ENCODE measurements at places on chromosomes 1 and 21.

- no peak for DNase-seq
These were observed 14.0 kb downstream of the RSPO1 start for GRCh38 chr1:37620707-37621106.

- peak; percentile 8 for DNase-seq
These were observed 128.2 kb downstream of the ATG4C start for GRCh38 chr1:62912028-62912638.

- DNase-seq: no peak
These were observed 50.1 kb downstream of the SSBP3 start for GRCh38 chr1:54355931-54356679.

DNA sequence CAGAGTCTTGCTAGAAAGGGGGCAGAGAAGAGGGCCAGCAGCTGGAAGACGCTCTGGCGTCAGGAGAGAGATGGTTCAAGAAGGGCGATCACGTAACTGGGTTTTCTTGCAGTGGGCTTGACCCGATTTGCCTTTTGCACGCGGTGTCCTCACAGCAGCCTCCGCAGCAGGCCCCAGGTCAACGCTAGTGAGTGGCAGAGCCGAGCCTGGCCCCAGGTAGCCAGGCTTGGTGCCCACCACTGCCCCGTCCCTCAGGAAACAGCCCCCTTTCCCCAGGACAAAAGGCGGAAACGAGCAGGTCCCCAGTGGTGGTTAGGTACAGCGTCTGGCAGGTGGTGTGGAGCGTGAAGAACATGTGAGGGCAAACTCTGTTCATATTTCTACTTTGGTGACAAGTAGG lies 8.6 kb upstream of the UTS2 start:
- no peak for DNase-seq

DNA sequence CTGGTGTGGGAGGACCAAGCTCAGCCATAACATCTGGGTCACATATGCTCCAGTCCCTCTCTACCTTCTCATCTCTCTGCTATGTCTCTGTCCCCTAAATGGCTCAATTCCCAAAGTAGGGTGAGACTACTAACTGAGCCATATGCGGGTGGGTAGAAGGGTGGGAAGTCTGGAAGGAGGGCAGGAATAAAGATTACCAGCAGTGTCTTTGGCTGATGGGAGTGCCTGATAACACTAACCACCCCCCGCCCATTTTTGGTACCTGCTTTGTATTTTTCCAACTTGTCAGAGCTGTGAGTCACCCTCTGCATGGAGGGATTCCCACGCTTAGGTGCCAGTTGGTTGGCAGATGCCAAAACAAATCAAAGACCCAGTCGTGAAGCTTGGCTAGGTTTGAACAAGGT lies 14.9 kb upstream of the SSBP3 start:
- DNase-seq: no peak

DNA sequence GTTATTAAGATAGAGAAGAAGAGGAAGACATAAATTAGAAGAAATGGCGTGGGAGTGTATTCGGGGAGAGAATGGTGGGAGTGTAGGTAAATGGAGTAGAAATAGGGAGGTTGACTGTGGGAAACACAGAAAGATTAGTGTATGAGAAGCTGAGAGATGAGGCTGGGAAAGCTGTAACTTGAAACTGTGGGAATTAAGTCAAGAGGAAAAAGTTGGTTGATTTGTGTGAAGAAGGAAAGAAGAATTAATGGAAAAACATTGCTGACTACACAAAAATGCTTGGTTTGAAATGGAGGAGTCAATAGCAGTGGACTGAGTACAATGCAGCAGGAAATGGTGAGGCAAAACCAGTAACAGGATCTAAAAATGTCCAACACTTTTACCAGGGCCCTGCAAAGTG lies 448.3 kb downstream of the PTPRC start:
- no peak for DNase-seq

DNA sequence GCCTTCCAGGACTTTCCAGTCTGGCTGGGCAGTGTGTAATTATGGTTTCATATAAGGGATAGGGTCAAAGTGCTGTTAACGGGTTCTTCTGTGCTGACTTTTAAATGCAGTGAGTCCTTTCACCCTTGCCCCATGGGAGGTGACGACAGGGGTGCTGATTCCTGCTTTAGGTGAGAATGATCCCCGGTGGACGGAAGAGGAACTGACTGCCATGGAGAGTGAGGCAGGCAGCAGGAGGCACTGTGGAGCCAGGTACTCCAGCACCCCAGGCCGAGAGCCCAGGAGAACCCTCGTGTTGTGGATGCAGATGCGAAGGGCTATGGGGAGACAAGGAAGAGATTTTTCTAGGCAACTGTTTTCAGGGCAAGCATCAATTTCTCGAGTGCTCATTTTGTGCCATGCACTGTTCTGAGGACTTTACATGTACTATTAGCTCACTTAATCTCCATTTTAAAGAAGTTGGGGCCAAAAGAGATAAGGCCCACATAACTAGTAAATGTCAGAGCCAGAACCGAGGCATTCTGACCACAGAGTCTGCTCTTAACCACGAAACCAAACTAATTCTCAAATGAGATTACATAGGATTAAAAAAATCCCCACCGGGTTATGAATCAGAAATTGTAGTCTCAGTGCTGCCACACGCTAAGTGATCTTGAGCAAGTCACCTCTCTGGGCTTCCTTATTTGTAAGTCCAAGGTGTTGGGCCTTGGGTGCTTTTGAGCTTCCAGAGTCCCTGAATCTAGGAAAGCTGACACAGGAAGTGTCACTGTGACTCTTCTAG lies 28.2 kb downstream of the STPG1 start:
- peak; percentile 14 for DNase-seq

GRCh38 chr1:22530715-22531114 lies 32.6 kb upstream of the EPHA8 start:
- no peak for DNase-seq

- DNase-seq: no peak
These were observed 7.6 kb upstream of the DENND1B start for GRCh38 chr1:197782722-197783360.

- peak; percentile 25 for DNase-seq
These were observed 1.6 kb downstream of the NSUN4 start for GRCh38 chr1:46342084-46342656.

GRCh38 chr1:22323141-22323845 lies 128.4 kb upstream of the ZBTB40 start:
- no peak for DNase-seq

DNA sequence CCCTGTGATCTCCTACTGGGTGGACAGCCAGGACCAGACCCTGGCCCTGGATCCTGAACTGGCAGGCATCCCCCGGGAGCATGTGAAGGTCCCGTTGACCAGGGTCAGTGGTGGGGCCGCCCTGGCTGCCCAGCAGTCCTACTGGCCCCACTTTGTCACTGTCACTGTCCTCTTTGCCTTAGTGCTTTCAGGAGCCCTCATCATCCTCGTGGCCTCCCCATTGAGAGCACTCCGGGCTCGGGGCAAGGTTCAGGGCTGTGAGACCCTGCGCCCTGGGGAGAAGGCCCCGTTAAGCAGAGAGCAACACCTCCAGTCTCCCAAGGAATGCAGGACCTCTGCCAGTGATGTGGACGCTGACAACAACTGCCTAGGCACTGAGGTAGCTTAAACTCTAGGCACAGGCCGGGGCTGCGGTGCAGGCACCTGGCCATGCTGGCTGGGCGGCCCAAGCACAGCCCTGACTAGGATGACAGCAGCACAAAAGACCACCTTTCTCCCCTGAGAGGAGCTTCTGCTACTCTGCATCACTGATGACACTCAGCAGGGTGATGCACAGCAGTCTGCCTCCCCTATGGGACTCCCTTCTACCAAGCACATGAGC lies 17.2 kb upstream of the SLC25A44 start:
- no peak for DNase-seq

DNA sequence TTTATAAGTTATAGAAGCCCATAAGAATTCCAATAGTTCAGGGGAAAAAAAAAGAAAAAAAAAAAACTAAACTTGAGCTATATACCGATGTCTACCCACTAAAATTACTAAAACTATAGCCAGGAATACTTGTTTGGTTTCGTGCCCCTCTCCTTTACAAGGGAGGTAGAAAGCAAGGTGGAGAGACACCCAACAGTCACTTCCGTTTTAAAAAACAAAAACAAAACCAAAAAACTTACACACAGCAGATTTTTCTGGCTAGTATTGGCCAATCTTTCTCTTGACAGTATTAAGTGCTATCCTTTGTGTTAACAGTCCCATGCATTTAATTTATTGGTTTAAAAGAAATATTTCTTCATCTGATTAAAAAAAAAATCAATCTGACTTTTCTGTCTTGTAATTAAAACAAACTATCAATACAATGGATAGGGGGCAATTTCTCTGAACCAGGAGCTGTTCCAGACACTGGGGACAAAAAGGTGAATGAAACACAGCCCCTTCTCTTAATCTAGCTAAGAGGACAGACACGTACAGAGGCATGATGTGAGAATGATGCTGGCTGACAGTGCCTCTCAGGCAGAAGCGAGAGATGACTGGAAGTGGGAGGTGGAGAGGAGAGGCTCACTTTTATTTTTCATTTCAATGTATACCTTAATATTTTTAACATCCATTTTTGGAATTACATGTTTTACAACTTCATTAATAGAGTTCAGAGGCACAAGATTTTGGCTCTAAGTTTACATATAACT lies 214.8 kb downstream of the RERE start:
- DNase-seq: no peak

- peak; percentile 4 for DNase-seq
These were observed 498.1 kb downstream of the LMO4 start for GRCh38 chr1:87826681-87827251.

- no peak for DNase-seq
These were observed 2.6 kb downstream of the CHML start for GRCh38 chr1:241637604-241638003.

DNA sequence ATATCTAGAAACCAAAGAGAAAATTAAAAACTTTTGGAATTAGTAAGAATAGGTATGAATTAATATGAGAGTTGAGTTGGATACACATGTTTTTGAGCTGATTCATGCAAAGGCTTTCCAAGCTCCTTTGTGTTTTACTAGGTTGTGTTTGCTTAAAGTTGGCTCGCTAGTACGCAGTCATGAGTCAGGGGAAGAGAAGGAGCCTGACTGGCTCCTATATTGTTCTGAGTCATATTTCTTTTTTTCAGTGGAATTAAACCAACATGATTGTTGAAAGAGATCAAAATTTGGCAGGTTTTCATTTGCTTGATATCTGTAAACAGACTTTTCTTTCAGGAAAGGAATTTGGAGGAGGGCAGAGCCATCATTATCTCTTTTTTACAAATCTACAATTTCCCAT lies 66.7 kb downstream of the MAGI3 start:
- DNase-seq: no peak

- no peak for DNase-seq
These were observed 11.6 kb downstream of the ERRFI1 start for GRCh38 chr1:8014381-8014988.

DNA sequence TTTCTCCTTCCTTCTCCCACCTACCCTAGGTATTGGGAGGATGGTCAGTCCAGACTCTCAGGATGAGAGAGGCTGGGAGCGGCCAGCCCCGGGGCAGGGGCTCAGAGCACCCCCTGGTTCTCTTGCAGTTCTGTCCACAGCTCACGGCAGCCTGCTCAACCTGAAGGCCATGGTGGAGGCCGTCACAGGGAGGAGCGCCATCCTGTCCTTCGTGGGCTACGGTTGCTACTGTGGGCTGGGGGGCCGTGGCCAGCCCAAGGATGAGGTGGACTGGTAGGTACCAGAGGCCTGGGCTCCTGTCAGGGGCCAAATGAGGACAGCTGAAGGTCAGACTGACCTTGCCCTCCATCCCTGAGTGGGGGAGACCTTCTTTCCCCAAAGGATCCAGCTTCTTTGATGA lies 4.2 kb downstream of the PLA2G2F start:
- no peak for DNase-seq

- DNase-seq: no peak
These were observed 161.8 kb downstream of the PSMG1 start for GRCh38 chr21:39021478-39021832.

GRCh38 chr1:10105484-10105883 lies 72.7 kb downstream of the UBE4B start:
- DNase-seq: no peak

GRCh38 chr21:38850277-38850951 lies 44.7 kb downstream of the ETS2 start:
- no peak for DNase-seq

GRCh38 chr1:88298506-88298905 lies 385.6 kb upstream of the PKN2 start:
- no peak for DNase-seq

DNA sequence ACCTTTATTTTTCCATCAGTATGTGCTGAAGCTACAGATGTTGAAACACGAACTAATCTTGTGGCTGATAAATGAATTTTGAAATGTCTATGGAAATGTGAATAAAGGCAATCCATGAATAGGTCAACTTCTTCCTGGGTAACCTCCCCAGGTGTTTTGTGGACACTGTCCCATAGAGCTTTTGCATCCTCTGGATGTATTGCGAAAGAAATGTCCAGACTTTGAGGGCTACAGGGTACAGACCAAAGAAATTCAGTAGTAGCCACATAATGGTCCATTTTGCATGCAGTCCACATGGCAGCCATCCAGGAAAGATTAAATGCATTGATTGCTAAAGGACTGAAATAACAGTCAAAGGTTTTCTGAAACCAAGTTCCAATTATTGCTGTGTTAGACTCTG lies 21.5 kb upstream of the DARS2 start:
- DNase-seq: no peak

DNA sequence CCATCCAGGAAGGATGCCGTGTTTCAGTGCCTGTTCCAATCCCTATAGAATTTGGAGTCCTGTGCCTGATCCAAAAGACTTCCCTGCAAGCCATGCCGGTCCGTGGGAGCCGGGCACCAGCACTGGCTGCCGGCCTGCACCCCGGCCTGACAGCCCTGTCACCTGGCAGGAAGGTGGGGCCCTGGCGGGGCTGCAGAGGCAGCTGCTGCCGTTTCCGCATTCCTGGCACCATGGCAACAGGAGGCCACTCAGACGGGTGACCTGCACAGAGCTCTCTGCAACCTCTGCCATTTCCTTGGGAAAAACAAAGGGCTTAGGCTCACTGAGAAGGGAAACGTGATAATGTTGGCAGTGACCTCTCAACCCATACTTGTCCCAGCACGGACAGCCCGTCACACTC lies 63.2 kb upstream of the TMEM51 start:
- no peak for DNase-seq

- DNase-seq: no peak
These were observed 8.1 kb upstream of the PMF1 start for GRCh38 chr1:156204686-156205085.

DNA sequence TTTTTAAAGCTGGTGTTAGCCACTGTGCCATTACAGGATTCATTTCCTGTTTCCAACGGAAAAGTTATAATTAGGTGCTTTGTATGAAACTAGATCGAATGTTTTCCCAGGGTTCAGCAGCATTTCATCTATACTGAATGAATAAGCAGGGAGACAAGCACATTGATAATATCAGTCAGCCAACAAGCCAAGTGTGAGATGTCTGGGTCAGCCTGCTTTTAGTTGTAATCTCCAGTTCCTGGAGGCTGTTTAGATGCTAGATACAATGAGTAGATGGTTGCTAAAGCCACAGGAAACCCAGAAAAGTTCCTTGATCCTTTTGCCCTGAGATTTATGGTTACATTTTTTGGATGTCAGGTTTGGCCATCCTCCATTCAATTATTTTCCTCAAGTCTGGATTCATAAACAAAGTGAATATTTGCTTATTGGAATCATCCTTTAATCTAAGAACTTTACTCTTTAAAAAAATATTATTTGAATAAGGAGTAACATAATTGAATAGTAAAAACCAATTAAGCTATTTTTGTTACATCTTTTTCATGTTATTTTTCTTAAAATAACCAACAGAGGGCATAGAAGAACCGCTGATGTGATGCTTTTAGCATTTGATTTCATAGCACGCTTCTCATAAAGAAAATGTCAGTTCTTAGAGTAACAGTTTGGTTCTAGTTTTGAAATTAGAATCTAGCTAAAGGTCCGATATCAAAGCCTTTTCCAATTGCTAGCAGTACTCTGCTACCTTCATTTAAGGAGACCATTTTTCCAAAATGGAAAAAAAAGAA lies 76.6 kb downstream of the HSPA13 start:
- no peak for DNase-seq
